ENCODE measurements at places on chromosomes 5 and 9.
A peak's percentile ranks its signal among the peaks of the same experiment; 100 is the strongest.

- DNase-seq: peak; percentile 57
Measured at GRCh38 chr9:95570150-95570549, 53.4 kb upstream of the PTCH1 start.

DNA sequence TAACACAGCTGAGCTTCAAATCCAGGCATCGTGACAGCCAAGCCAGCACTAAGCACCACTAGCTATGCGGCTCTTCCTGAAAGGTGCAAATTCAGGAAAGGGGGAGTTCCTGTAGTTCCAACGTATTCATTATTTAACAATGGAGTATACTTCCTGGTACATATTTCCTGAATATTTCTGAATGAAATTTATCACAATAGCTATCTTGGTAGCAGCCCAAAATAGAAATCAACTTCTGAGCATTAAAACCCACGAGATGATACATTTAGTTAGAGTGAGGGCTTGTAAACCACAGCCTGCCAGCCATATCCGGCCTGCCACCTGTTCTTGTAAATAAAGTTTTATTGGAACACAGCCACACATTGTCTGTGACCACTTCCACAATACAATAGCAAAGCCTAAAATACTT is 109.7 kb upstream of the RETREG1 start:
- no peak for DNase-seq

GRCh38 chr5:173313351-173313801 is 14.8 kb downstream of the STC2 start:
- no peak for DNase-seq

DNA sequence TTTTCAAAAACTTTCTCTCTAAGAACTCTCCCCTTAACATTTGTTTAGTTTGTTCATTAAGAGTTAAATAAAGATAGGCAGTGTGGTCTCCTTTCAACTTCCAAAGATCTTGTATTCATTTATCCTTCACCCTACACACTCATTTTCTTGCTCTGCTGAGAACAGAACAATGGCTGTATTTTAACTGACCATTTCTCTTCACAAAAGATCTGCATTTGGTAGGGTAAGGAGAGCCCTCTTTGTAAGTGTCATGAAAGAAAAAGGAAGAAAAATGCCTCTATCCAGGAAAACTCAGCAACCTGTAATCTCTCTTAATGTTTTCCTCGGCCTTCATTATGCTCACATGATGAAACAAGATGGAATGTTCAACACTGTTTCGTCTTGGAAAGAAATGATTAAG is 193.7 kb upstream of the TLE4 start:
- no peak for DNase-seq

DNA sequence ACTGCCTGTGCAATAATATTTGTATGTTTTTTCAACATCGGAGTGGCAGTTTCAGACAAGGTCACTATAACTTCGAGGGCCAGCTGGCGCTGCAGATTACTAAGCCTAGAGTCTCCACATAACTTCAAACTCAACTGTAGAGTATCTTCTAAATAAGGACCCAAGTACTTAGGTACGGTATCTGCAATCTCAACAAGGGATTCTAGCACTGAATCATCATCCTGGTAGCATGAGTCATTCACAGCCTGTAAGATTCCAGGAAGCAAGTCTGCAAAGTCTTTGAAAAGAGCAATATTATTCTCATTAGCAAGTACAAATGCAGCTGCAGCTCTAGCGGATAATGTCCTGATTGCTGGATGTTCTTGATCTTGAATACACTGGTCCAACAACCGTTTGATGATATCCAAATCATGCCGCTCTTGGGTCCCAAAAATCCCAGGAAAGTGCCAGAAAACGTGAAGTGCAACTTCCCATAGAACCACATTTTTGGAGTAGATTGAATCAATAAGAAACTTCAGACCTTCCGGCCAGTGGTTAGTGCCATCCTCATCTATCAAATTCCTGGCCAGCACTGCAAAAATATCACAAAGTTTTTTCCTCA is 654 bp downstream of the RANBP6 start:
- peak; percentile 59 for DNase-seq

DNA sequence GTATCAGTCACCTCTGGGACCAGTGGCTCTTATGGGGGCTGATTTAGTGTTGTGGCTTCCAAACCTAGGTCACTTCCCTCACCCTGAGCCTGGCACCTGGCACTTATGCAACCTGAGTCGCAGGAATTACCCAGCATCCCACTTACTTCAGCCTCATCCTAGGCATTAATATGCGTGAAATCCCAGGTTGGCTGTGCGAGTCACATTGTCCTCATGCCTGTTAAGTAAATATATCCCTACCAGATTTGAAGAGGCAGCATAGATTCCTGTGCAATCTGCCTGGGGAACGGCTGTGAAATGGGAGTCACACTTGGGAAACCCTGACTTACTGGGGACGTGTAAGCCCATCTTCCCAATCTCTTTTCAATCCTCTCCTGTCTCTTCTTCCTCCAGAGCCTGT is 42.7 kb upstream of the AKNA start:
- DNase-seq: no peak

GRCh38 chr9:126117631-126118030 is 209.0 kb upstream of the MVB12B start:
- DNase-seq: no peak

DNA sequence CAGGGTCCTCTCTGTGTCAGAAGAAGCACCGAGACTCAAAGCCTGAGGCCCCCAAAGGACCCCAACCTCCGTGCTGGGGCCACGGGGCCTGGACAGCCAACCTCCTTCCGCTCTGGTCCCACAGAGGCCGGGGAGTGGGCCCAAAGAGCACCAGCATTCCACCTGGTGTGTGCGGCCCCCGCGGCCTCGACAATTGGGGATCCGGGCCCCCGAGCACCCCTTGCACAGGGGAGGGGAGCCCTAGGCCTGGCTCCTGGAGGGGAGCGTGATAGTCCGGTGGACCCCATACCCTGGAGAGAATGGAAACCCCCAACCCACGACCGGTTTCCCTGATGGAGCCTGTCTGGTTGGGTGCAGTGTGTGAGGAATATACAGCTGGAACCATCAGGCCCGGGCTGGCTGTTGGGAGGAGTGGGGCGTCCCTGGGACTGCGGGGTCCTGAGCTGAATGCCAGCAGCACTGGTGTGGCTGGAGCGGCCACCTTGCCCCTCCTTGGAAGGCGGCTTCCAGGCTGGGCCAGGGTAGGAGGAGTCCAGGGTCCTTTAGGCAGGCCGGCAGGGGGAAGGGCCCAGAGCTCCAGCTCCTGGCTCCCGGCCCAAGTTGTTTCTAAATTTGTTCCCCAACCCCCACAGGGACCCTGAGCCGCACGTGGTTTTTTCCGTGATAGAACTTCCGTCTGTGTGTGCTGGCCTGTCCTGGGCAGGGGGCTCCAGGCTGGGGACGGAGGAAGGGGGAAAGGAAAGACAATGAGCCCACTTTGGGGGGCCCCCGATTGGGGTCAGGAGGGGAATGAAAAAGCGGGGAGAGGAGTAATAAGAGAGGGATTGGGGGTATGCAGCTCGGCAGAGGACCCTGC is 825 bp upstream of the TOR4A start:
- peak; percentile 35 for DNase-seq

DNA sequence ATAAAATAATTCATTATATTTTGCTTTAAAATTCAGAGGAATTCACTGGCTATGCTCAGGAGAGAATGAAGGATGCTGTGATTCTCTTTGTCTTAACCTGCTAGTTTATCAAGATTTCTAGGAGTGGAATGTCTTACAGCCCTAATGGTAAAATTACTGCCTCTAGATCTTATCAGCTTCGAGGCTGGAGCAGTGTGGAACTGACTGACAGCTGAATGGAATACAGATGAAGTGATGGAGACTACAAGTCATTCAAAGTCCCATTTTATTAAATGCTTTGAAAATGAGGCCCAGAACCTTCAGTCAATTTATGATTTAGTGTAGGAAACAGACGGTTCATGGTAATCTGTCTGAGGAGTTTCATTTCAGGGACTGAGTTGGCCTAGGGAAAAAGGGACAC is 202.1 kb downstream of the RFX3 start:
- DNase-seq: no peak

DNA sequence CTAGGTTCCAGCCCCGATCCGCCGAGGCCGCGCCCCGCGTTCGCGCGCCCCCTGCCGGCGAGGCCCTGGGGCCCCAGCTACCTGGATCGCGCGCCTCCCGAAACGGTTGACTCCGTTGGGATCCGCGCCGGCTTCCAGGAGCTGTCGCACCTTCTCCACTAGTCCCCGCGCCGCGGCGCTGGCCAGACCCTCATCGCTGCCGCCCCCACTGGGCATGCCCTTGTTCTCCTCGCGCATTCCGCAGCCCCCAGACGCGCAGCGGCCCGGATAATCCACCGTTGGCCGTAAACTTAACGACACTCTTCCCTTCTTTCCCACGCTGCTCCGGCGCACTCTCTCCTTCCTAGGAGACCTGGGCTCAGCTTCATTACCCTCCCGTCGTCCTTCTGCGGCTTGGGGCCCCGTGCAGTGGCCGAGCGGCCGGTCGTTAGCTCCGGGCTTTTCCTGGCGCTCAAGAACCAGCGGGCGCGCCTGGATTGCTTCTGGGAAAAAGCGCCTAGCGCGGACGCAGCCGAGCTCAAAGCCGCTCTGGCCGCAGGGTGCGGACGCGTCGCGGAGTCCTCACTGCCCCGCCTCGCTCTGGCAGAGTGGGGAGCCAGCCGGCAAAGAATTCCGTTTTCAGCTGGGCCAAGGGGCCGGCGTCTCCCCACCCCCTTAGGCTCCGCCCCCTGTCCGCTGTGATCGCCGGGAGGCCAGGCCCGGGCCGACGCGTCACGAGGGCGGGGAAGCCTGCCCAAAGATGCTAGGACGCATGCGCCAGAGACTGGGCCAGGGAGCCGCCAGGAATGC is at the start of gene CDKN2B:
TSS of gene CDKN2B (minus strand) at position 589 of the 789 bp plus-strand sequence. CDS start at position 237, 352 bp downstream.
- DNase-seq: peak; percentile 100

DNA sequence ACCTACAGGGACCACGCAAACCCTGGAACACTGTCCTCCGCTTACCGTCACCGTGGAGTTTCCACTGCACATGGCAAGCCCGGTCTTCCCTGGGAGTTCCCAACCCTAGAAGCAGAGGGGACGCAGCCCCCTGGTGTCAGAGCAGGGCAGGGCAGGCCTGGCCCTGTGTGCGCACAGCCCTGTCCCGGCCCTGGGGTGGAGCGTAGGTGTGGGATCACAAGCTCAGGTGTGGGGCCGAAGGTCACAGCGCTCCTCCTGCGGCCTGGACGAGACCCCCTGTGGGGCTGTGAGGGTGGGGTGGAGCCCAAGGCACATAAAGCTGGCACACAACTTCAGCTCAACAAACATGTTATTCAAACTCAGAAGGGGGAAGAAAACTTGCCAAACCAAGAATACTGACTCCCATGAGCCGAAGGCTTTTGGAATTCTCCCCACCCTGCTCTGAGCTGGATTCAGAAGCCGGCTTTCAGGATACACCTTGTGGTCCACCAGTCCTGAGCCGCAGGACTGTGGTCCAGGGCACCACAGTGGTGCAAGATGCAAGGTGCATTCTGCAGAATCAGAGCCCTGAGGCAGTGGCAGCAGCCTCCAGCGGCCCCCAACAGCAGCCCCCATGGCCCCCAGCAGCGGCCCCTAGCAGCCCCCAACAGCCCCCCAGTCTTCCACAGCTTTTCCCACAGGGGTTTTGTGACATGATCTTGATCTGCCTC is 11.8 kb upstream of the EXOC3 start:
- DNase-seq: peak; percentile 56

DNA sequence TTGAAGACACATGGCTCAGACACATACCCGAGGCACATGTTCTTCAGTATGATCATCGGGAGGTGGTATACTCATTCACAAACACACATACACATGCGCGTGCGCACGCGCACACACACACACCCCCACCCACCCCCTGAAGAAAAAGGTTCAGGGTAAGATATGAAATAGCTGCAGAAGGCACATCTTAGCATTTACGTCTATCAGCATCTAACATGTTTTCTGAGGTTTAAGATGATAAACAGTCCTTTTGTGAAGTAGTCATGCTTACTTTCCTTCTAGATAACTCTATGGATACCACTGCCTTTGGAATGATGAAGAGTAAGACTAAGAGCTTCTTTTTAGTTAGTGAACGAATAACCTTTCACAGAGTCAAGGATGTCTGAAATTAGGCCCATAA is 105.1 kb upstream of the GNA14 start:
- no peak for DNase-seq

DNA sequence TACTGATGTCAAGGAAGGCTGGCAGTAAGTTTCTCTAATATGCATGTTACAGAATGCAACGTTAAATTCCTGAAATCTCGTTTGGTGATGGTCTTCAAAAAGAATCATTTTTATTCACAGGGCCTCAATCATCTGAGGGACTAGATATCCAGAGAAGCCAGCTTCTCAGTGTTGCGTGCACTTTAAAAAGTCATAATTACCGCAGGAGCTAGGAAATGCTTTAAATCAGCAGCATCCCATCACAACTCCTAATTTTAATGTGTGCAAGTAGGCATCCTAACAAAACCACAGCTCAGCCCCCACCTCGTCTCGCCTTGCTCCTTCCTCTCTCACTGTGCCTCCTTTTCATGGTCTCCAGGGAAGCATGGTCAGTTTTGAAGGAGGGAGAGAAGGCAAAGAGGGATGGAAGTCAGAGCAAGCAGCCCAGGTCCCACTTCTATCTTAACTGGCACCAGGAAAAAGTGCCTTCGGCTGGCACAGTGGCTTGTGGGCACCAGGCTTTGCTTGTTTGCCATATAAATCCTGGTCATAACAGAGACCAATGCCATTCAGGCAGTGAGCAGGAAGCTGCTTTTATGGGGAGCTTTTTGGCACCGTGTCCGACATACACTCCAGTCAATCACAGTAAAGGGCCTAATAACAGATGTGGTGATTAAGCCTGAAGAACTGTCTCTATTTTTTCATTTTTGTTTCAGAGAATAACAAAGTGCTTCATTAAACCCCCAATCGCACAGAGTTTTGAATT is 21.4 kb downstream of the MEGF10 start:
- DNase-seq: no peak

GRCh38 chr9:1456301-1457024 is 406.3 kb downstream of the DMRT2 start:
- no peak for DNase-seq

DNA sequence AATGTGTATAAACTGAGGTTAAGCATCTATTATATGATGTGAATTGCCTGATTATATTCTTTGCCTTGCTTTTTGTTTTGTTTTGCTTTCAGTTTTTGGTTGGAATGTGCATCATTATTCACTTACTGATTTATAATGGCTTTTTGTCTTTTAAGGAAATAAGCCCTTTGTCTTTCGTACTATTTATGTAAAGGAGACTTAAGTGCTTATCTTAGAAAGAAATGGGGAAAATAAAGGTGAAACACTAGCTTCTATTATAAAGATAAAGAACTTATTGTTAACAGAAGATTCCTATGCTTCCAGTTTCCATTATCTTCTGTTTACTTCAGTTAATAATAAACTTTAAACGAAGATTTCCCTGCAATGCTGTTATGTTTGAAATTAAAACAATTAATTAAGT is 23.3 kb downstream of the COX7C start:
- no peak for DNase-seq

DNA sequence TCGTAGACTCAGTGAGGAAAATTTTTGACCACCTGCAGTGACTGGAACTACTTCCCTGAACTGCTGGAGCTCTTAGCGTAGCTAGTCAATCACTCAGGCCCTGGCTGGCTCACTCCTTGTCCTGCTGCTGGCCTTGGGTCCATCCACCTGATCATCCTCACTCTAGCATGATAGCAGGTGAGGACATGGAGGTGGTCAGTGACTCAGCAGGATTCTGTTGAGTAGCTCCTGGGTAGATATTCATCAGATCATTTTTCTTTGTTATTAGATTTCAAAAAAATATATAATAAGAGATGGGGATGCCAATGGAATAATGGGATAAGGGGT is 25.0 kb upstream of the SEMA4D start:
- DNase-seq: no peak

GRCh38 chr5:21646469-21646868 is 1206.7 kb downstream of the CDH12 start:
- DNase-seq: no peak

GRCh38 chr9:6907772-6908381 is 150.1 kb downstream of the KDM4C start:
- DNase-seq: peak; percentile 39

Measured in AG08395 (cell line).